A549 (cell line): ENCODE measurements at places on chromosomes 3 and 15.

DNA sequence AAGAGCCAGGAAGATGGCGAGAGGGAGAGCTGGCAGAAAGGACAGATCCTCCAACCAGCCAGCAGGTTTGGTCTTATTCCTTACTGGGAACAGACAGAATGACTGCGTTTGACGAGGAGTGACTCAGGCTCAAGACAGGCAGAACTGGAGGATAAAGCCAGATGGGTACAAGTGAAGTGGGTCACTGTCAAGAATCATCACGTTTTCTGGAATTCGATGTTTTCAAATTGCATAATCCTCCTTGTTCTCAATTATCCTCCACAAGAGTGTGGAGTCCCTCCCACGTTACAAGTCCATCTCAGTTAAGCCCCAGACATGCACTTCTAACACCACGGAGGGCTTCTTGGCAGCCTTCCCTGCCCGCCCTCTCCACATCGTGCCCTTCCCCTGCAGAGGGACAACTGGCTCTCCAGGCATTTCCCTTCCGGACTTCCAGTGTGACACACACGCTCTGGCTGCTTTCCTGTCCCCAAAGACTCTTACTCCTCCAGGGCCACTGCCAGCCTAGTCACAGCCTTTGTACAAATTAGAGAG, 183.1 kb downstream of the CHST2 start:
- no peak for DNase-seq

- no peak for DNase-seq
Measured at GRCh38 chr3:13812034-13812471, 67.8 kb downstream of the WNT7A start.

- no peak for DNase-seq
Measured at GRCh38 chr3:69893274-69893673, 106.3 kb upstream of the SAMMSON start.

- no peak for DNase-seq
Measured at GRCh38 chr15:90151989-90152645, 49.0 kb upstream of the SEMA4B start.

- no peak for DNase-seq
Measured at GRCh38 chr15:87722941-87723691, 533.4 kb downstream of the NTRK3 start.

- no peak for DNase-seq
Measured at GRCh38 chr3:128395500-128396162, 71.1 kb downstream of the DNAJB8 start.

DNA sequence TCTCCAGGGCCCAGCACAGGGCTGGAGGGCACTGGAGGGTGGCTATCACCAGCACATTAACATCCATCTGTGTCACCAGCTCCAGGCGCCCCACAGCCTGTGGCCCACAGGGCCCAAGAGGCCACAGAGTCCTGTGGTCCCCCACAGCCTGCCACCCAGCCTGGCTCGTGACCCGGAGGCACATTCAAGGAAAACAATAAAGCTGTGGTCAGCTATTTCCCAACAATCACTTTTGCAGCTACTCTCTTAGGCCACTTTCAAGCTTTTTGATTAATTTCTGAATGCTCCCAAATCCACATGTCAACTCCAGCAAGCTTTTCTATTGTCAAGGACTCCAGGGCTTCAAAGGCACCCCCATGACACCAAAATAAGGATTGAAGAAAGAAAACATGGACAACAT, 16.7 kb downstream of the IDH2 start:
- DNase-seq: no peak

DNA sequence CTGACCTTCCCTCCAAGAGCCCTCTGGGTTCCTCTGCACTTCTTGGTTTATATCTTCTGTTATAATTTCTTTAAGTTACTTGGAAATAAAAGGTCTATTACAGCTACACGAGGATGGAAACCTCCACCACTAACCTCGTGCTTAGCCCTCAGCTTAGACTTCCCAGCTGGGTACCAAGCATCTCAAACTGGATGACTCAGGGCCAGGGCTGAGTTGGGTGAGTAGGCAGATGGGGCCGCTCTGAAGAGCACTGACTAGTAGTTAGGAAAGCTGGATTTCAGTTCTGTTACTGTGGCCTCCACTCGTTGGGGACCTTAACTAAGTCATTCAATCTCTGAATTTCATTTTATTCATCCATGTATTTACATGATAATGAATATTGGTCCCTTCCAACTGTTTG, 1036.6 kb downstream of the IGSF11 start:
- no peak for DNase-seq

DNA sequence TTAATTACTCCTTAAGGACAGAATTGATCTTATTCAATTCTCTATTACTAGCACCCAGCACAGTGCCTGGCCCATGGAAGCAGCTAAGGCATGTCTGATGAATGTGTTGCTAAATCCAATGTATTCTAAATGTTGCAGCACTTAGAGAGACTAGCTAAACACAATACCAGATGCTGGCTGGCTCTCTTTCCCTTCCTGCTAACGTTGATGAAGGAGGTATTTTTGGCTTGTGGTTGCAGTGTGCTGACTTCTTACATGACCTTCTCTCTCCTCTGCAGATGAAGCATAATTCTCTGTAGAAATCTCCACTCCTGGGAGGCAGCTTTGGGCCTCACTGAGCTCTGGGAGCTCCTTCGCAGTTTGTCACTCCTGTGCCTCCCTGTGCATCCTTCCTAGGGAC, 183.6 kb downstream of the PEX5L start:
- no peak for DNase-seq
